ENCODE measurements at places on chromosomes 3 and 15.

GRCh38 chr3:170723241-170723640, 137.4 kb upstream of the SLC7A14 start:
- no peak for DNase-seq

DNA sequence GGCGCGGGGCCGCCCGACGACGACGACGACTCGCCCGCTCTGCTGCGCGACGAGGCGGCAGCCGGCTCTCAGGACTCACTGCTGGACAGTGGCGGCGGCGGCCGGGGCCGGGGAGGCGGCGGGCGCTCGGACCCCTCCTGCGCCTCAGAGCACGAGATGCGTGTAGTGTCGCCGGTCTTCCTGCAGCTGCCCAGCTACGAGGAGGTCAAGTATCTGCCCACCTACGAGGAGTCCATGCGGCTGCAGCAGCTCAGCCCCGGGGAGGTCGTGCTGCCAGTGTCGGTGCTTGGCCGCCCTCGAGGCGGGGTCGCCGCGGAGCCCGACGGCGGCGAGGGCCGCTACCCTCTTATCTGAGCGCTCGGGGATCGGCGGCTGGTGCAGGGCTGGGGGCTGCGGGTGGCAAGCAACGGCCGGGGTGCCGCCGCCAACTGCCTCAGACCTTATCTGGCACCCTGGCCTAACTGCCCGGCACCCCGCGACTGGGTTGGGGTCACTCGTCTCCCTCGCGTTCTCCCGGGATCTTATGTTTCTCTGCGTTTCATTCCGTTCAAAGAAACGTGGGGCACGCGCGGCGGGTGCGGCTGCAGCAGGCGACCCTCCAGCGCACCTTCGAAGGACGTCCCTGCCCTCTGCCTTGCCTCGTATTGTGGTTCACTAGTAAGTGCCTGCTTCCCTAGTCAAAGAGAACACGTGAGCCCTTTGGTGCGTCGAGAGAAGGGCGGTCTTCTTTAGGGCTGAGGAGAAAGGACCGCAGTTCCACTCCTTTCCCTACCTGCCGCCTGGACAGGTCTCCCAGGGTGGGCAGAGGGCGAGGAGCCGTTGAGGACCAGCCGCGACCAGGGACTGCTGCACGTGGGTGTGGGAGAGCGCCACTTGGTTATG, 1.0 kb downstream of the C3orf80 start:
- peak; percentile 1 for DNase-seq

DNA sequence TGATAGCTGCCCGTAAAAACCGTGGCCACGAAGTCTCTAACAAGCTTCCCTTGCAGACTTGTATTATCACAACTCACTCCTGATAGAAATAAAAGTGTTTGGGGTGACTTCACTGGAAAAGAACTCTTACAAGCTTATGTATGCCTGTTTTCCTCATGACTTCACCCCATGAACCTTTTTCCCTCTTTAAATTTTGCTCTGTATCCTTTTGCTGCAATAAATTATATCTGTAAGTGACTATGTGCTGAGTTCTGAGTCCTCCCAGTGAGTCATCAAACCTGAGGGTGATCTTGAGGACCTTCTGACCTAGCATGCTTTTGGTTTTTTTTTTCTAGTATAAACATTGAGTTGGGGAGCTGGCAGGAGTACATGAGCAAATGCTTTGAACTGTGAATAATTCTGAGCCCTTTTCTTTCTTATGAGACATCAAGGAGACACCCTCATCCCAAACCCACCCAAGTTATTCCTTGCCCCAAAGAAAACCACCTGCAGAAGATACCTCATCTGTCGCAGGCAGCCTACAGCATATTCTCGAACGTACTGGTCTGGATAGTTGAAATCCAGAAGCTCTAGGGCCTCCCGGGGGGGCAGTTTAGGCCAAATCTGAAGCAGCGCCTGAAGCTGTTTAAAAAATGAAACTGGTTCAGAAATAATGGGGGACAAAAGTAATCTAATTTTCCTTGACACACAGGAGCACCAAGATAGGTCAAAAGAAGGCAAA, 85.9 kb downstream of the FAIM start:
- DNase-seq = no peak

DNA sequence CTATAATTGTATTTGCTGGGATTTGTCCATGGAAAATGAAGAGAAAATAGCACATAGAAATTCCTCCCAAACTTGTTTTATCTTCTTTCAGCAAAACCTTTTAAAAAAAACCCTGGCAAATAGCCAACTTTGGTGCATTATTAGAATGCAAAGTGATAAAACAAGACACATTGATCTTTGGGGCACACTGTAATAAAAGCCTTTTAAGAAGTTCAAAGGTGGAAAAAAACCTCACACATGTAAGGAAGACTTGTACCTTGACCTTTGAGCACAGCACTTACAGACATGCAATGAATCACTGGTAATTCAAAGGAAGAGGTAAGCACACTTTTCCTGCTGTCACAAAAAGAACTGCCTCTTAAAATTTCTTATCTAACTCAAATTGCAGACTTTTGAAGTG, 8.0 kb upstream of the MORC1 start:
- no peak for DNase-seq

GRCh38 chr3:186922790-186923189, 7.5 kb upstream of the ST6GAL1 start:
- no peak for DNase-seq

- DNase-seq = no peak
Measured at GRCh38 chr3:123327956-123328850, 120.7 kb downstream of the ADCY5 start.

GRCh38 chr3:165078293-165078692, at the start of gene SI:
SI (minus strand) TSS chr3:165078496; CDS start chr3:165076012, 2,484 bp downstream.
- no peak for DNase-seq

- DNase-seq = no peak
Measured at GRCh38 chr15:41977757-41978383, 5.5 kb upstream of the EHD4 start.

GRCh38 chr3:37386627-37387230, 212.3 kb upstream of the LRRFIP2 start:
- DNase-seq = no peak

DNA sequence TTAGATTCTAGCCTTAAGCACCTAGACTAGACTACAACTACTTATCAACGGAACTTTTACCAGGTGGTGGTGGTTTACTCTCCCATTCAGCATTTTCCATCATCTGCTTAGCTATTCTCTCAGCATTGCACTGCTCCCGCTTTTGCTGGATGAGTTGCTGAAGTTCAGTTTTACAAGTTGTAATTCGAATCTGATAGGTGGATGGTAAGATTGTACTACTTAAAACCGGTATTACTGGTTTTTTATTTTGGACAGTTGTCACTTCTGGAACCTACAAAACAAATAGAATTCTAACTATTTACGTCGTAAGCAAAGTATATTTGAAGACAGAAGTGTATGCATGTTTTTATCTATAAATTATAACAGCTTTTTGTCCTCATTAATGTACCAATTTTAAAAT, 41.1 kb downstream of the PIK3R4 start:
- no peak for DNase-seq

Measured in NCI-H2227 treated with DMSO at 0.1 percent for 48 hours (cell line).